Esophagus squamous epithelium (tissue), 5 donors: ENCODE measurements at places on chromosomes 11 and 22. TPM values are rescaled to one million over a fixed set of nuclear protein-coding genes. Genes with fewer than 3 reads are reported as not detected.

DNA sequence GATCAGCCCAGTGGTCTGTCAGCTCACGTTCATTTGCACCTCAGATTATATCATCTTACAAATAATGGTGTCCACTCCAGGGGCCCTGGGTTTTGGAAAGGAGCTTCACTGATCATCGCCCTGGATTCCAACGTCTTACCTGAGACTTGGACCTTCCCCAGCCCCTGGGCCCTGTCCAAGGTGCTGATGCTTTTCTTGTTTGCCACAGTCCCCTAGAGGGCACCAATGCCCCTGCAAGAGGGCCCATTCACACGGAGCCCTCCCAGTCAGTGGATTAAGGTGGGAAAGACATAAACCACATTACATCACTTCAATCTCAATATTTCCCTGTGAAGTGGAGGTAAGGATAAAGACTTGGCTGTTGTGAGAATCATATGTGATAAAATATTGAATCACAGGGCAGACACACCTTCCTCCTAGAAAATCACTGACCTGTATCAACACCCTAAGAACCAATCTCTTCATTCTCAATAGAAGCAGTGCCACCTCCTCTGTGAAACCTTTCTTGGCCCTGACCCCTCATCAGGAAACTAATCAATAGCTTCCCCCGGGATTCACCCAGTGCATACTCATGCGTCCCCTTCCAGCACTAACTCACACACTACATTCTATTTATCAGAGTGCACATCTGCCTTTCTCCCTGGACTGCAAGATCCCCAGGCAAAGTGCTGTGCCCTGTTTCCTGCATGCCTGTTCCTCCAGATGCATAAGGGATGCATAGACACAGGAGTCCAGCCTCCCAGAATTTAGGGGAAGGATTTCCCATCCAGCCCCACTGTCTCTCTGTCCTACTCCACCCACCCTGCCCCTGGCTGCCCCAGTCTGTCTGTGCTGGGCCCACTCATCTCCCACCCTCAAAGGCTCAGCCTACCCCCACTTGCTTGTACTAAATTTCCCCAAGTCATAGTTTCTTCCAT, 167.0 kb downstream of the BUD13 start:
- DNase-seq = no peak

- DNase-seq = no peak
Observed at GRCh38 chr11:27423125-27423524, 49.5 kb downstream of the LGR4 start.

DNA sequence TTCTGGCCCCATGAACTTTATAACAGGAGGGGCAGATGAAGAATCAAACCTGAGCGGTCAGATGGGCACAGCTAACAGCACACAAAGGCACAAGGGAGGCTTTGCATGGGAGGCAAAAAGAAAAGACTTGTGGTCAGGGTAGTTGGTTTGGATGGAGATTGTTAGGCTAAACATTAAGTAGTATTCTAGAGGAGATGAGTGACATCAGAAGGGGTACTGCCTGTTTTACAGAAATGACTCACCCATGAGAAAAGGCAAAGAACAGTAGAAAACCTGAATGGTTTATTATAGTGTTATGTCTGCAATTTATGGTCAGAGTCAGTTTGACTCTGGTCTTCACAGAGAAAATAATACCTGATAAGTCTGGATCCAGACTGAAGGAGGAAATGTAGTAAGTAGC, 129.8 kb upstream of the KIRREL3 start:
- no peak for DNase-seq

DNA sequence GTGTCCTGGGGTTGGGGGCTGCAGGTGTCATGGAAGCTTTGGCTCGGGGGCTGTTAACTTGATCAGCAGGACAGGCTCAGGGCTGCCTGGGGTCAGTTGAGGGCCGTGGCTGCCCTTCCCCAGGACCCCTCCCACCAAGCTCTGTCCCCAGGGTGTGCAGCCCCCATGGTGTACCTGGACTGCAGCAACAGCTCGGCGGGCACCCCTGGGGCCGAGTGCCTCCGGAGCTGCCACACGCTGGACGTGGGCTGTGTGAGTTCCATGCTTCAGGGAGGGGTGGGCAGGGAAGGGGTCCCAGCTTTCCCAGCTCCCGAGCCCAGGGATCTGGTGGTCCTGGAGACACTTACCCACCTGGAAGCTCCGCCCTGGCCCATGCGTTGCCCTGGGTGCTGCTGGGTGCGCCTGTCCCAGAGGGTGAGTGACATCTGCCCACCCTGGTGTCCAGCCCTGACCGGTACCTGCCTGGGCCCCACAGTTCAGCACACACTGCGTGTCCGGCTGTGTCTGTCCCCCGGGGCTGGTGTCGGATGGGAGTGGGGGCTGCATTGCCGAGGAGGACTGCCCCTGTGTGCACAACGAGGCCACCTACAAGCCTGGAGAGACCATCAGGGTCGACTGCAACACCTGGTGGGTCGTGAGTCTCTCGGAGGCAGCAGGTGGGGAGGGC, 11.3 kb downstream of the MUC5B start:
- DNase-seq = no peak

DNA sequence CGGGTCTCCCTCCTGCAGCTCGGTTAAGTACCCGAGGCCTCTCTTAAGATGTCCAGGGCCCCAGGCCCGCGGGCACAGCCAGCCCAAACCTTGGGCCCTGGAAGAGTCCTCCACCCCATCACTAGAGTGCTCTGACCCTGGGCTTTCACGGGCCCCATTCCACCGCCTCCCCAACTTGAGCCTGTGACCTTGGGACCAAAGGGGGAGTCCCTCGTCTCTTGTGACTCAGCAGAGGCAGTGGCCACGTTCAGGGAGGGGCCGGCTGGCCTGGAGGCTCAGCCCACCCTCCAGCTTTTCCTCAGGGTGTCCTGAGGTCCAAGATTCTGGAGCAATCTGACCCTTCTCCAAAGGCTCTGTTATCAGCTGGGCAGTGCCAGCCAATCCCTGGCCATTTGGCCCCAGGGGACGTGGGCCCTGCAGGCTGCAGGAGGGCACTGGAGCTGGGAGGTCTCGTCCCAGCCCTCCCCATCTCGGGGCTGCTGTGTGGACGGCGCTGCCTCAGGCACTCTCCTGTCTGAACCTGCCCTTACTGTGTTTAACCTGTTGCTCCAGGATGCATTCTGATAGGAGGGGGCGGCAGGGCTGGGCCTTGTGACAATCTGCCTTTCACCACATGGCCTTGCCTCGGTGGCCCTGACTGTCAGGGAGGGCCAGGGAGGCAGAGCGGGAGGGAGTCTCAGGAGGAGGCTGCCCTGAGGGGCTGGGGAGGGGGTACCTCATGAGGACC, 25.0 kb downstream of the FADS3 start:
- no peak for DNase-seq

- DNase-seq = no peak
Observed at GRCh38 chr22:24482575-24482974, 12.6 kb upstream of the UPB1 start.

- no peak for DNase-seq
Observed at GRCh38 chr22:42878561-42879305, 21.7 kb upstream of the ARFGAP3 start.

DNA sequence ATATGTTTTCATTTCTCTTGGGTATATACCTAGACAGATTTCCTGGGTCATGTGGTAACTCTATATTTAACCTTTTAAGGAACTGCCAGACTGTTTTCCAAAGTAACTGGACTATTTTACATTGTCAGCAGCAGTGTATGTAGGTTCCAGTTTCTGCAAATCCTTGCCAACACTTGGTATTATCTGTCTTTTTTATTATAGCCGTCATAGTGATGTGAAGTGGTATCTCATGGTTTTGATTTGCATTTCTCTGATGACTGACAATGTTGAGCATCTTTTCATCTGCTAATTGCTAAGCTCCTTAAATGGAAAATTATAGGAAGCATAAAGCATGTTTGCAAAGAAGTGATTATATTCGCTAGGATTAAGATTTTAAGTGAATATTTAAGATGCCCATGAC, 13.9 kb downstream of the NNMT start:
- no peak for DNase-seq

GRCh38 chr11:105130189-105130813, 9.3 kb downstream of the CARD18 start:
- no peak for DNase-seq

GRCh38 chr22:18013436-18013835, 10.9 kb downstream of the MICAL3 start:
- no peak for DNase-seq

DNA sequence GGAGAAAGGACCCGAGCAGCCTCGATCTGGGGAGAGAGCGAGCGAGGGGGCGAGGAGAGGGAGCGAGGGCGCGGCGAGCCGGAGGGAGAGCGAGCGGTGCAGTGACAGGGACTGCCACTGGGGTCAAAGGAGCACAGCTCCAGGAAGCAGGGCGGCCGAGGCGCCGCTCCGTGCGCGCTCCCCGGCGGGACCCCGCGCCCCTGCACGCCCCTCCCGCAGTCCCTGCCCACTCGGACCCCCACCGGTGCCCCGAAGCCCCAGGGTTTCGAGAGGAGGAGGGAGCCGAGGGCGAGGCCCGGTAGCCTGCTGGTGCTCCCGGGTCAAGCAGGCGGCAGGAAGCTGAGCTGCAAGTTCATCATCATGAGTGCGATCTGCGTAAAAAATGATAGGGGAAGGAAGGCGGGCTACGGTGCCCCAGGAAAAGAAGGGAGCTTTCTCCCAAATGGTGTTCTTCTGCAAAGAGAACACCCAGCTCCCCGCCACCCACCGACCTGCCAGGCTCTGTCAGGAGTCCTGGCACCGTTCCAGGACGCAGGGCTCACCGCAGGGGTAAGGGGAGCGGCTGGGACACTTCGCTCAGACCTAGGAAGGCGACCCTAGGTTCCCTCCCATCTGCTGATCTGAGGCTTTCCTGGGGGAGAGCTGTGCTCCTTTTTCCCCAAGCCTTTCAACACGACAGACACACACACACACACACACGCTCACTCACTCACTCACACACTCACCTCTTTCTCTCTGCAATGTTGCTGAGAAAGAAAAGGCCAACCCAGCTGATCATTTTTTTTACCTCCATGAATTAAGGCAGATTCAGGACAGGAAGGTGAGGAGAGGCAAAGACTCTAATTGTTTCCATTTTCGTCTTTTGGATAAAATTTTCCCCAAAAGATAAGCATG, at the start of gene MPPED2:
MPPED2 (minus strand) TSS at position 103 of the 894 bp plus-strand sequence. CDS start 5,980 bp downstream, outside the sequence.
- DNase-seq = no peak

DNA sequence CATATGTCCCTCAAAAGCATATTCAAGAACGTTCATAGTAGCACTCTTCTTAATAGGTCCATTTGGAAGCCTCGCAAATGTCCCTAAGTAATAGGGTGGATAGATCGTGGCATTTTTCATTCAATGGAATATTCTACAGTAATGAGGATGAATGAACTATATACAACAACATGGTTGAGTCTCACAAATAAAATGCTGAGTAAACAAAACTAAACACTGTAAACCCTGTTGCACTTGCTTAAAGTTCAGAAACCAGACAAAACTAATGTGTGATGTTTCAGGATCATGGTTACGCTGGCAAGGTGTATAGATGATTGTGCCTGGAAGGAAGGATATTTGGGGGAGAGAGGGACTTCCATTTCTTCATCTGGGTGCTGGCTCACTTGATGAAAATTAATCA, 90.4 kb upstream of the RASSF10 start:
- DNase-seq = no peak

GRCh38 chr11:47516155-47516554, 36.8 kb downstream of the CELF1 start:
- DNase-seq = no peak

- DNase-seq = no peak
Observed at GRCh38 chr11:86511086-86511551, 136.4 kb downstream of the CCDC81 start.

The LDHAL6A gene
- total RNA-seq = not detected

The OR52H1 gene
- 0.38 TPM for total RNA-seq

The CACNA1I gene
- 0.22 TPM for total RNA-seq

The NXPE1 gene
- total RNA-seq = not detected
